ENCODE measurements at places on chromosomes 1 and 21.
A peak's percentile ranks its signal among the peaks of the same experiment; 100 is the strongest.

DNA sequence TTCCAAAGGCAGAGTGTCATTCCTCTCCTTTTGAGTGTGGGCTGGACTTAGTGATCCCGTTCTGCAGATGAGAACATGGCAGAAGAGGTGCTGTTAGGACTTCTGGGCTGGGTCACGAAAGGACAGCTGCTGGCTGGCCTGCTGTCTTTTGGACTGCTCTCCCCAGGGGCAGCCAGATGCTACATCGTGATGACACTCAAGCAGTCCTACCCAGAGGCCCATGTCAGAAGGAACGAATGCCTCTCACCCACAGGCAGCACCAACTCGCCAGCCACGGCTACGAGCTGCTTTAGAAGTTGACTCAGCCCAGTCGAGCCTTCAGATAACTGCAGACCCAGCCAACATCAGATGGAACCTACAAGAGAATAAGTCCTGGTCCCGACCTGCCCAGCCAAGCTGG is 156.5 kb downstream of the KCNJ6 start:
- DNase-seq = no peak

- DNase-seq = no peak
Measured at GRCh38 chr1:34379911-34380310, 203.2 kb downstream of the C1orf94 start.

- DNase-seq = no peak
Measured at GRCh38 chr1:151475175-151475574, 15.9 kb upstream of the POGZ start.

DNA sequence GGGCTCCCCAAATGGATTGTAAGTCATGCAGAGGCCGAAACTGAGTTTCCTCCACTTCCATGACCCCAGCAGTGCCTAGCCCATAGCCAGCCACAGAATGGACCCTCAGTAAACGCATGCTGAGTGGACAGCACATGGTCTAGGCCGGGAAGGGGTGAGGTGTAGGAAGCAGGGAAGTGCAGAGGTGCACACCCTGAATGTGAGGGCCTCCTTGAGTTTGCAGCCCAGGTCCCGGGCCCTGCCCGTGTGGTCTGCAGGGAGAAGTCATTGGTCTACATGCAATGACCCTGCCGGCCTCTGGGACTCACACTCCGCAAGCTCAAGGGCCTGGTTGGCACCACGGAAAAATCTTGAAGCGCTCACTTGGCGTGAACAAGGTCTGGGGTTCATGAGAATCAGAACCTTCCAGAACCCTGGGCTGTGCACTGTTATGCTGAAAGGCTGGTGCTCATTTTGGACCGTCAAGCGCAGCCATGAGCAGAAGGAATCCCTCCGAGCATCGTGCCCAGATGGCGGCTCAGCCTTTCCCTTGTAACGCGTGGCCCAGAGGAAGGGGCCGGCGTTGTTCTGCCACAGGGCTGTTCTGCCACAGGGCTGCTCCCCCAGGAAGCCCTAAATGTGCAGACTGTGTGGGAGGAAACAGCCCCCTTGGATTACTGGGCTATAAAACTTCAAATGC is 66.4 kb downstream of the PSMG1 start:
- DNase-seq = no peak

DNA sequence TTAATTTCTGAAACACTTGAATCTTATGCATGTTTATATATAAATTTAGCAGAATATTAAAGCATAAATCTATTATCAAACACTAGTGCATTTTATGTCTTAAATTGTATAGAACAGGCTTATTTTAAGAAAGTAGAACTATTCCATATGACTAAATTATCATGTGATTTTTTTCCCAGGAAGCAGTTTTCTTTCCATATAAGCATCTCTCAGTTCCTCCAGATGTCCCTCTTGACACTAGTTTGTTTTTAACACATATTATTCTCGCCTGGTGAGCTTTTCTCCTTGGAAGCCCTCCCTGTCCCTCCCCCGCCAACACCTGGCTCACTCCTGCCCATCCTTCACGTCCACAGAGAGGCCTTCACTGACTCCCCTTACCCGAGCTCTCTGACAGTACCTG is 48.3 kb upstream of the BCAR3 start:
- no peak for DNase-seq

GRCh38 chr21:35400233-35400939 is 351.3 kb upstream of the RUNX1 start:
- DNase-seq = peak; percentile 17

DNA sequence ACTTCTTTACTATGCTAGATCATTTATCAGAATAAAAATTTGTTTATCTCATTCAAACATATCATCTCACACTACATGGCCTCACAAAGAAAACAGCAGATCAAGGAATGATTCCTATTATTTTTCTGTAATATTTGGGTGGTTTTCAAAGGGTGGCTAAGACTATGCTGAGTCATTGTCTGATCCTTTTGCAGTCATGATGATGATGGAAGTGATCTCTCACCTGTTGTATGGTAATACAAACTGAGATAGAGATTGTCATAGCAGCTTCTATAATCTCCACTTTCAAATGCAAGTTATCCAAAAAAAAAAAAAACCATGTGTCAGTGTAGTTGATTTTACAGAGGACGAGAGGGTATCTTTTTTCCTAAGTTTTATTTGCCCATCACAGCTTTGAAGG is 37.2 kb upstream of the GBP5 start:
- no peak for DNase-seq

All from stimulated activated naive CD8-positive, alpha-beta T cell treated with anti-CD3 and anti-CD28 coated beads, Interleukin-15, Interleukin-2, amounts not matched to agents 100 U/mL and 50 U/mL, for 24 hours (primary cell).